ENCODE measurements at places on chromosomes 12 and 14.

- H3K36me3 ChIP-seq: peaks cover 71% of the 10 kb centered on the region
- peaks cover 73% of the 10 kb centered on the region for H3K4me1 ChIP-seq
- DNase-seq: peak; percentile 64
Measured at GRCh38 chr12:92134638-92135274, 10.9 kb downstream of the BTG1 start.

DNA sequence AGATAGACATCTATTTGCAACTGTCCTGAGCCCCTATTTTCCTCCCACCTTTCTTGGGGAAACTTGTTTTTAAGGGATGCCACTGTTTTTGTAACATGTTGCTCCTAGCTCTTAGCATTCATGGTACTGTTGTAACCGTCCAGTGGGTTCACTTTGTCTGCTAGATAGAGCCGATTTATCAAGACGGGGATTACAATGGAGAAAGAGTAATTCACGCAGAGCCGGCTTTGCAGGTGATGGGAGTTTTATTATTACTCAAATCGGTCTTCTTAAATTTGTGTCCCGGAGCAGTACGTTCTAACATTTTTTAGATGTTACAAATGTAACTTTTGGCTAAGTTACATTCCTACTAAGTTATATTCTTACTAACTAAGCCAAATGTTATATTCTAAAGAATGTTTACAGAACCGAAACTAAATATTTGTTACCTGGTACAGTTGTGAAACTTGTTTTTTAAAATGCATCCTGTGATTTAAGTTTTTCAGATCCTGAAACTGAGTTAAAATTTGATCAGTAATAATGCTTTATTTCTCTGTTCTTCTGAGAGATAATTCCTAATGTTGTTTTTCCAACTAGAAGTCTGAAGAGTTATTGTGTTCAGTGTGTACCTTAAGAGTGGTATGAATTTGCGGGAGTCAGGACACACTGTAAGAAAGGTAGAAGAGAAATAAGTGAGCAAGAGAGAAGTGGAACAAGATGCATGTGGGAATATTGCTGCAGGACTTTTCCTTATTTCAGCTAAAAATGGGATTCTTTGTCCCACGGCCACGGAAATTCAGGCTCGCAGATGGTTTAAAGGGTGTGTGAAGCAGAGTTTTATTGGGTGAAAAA, 20.6 kb upstream of the CLEC2D start:
- H3K4me3 ChIP-seq: peak overlapping the region; percentile 77
- H3K4me1 ChIP-seq: peaks cover 29% of the 10 kb centered on the region
- DNase-seq: no peak
- H3K27ac ChIP-seq: peak overlapping the region; percentile 66
- peaks cover 4% of the 10 kb centered on the region for H3K36me3 ChIP-seq

DNA sequence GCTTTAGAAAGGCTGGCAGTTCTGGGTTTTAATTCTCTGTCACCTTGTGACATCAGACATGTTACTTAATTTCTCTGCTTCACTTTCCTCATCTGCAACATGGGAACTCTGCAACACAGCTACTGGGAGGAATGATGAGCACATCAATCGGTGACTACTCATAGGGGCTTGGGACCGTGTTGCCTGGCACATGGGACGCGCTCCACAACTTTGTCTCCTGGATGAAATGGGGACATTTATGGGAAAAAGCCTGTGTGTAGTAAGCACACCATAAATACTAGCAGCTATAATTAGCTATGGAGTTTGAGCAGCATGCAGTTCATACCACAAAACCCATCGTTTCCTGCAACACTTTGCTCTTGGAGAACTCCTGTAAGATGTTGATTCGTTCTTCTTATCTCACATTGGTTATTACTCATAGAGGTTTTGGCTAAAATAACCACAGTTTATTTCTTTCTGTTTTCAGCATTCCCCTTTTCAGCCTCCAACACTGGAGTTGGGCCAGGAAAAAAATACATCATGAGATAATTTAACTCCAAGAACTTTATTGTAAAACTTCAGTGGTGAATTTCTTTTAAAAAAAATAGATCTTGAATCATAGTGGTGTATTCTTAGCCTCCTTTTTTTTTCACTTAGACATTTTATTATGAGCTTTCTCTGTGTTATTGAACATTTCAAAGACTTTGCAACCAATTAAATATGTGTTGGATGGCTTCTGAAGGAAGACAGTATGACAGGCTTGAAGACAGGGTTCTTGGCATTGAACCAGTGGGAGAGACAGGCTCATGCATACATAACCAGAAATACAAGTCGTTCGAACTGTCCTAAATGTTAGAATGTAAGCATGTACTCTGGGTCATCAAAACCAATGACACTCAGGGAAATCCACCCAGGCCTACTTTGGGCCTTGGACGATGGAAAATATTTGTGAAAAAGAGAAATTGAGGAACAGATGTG, 72.7 kb downstream of the RIN3 start:
- H3K4me3 ChIP-seq: no peak overlapping the region
- peaks cover 11% of the 10 kb centered on the region for H3K36me3 ChIP-seq
- no peak overlapping the region for H3K27ac ChIP-seq
- H3K27me3 ChIP-seq: no peaks in the 10 kb centered on the region
- peak; percentile 8 for DNase-seq

- H3K27ac ChIP-seq: peak overlapping the region; percentile 20
- no peak overlapping the region for H3K4me3 ChIP-seq
- H3K4me1 ChIP-seq: peaks cover 18% of the 10 kb centered on the region
- DNase-seq: peak; percentile 70
- H3K27me3 ChIP-seq: no peaks in the 10 kb centered on the region
Measured at GRCh38 chr12:16583969-16584745, 21.8 kb downstream of the LMO3 start.

GRCh38 chr12:92297405-92297804, 151.8 kb upstream of the BTG1 start:
- no peak for DNase-seq
- no peak overlapping the region for H3K27ac ChIP-seq
- no peaks in the 10 kb centered on the region for H3K4me1 ChIP-seq
- H3K27me3 ChIP-seq: no peaks in the 10 kb centered on the region

GRCh38 chr12:17579205-17580026, 510.6 kb downstream of the RERGL start:
- no peak for DNase-seq
- H3K27me3 ChIP-seq: peaks cover 57% of the 10 kb centered on the region
- H3K4me3 ChIP-seq: no peak overlapping the region
- H3K4me1 ChIP-seq: no peaks in the 10 kb centered on the region

- H3K27me3 ChIP-seq: peaks cover 19% of the 10 kb centered on the region
- no peaks in the 10 kb centered on the region for H3K36me3 ChIP-seq
- no peak overlapping the region for H3K27ac ChIP-seq
Measured at GRCh38 chr12:13371367-13371766, 174.8 kb downstream of the EMP1 start.

- peak overlapping the region; percentile 12 for H3K27ac ChIP-seq
- peaks cover 22% of the 10 kb centered on the region for H3K36me3 ChIP-seq
- H3K4me1 ChIP-seq: peaks cover 11% of the 10 kb centered on the region
- no peak overlapping the region for H3K4me3 ChIP-seq
- no peak for DNase-seq
- H3K27me3 ChIP-seq: no peaks in the 10 kb centered on the region
Measured at GRCh38 chr12:22525426-22525825, 18.9 kb downstream of the C2CD5 start.

DNA sequence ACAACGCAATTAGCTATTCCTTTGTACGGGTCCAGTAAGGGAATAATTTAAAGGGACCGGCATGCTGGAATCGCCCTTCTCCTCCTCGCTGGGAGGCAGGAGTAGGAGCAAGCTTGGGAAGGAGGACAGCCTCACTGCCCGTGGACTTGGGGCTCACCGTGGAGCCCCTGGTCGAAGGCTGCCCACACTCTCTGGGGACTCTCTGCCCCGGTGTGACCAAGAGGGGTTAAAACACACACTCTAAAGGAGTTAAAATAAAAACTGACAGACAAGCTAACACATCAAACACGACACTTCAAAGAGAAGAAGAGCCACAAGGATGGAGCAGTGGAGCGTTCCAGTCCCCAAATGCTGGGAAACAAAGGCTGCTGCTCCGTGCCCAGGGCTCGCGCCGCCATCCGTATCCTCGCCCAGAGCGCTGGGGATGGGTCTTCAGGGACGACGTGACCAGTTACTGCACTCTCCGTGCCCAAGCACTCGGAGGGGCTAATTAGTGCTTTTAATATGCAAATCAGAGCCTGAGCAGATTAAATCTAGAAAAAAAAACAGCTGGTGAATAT, 123.3 kb downstream of the PAPOLA start:
- no peak overlapping the region for H3K4me3 ChIP-seq
- H3K27ac ChIP-seq: no peak overlapping the region
- peaks cover 38% of the 10 kb centered on the region for H3K27me3 ChIP-seq
- H3K36me3 ChIP-seq: no peaks in the 10 kb centered on the region
- no peak for DNase-seq
- no peaks in the 10 kb centered on the region for H3K4me1 ChIP-seq

- no peaks in the 10 kb centered on the region for H3K27me3 ChIP-seq
- no peaks in the 10 kb centered on the region for H3K4me1 ChIP-seq
- H3K36me3 ChIP-seq: peaks cover 7% of the 10 kb centered on the region
- no peak overlapping the region for H3K27ac ChIP-seq
Measured at GRCh38 chr14:64092940-64093339, 201.2 kb downstream of the ESR2 start.

DNA sequence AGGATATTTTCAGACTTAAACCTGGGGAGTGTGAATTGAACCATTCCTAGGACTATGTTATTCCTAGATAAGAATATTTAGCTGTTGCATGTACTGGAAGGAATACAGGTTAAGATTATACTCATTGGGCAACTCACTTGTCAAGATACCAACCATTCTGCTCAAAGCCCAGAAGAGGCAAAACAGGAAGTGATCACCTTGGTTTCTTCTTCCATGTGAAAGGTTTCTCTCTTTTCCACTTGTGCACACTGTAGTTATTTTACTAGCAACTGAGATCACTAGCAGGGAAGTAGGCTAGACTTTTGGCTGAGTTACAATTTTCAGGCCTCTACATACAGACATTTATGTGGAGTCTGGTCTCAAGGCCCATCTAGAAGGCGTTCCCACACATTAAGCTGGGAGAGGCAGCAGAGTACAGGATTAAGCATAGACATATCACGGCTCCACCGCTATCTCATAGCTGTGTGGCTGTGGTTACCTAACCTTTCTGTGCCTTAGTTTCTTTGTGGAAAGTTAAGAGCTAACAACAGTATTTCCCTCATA, 83.9 kb upstream of the FERMT2 start:
- no peak for DNase-seq
- H3K27me3 ChIP-seq: no peaks in the 10 kb centered on the region
- H3K4me1 ChIP-seq: peaks cover 34% of the 10 kb centered on the region
- no peak overlapping the region for H3K4me3 ChIP-seq
- no peak overlapping the region for H3K27ac ChIP-seq

- H3K36me3 ChIP-seq: no peaks in the 10 kb centered on the region
- H3K27ac ChIP-seq: peak overlapping the region; percentile 94
- H3K27me3 ChIP-seq: no peaks in the 10 kb centered on the region
- DNase-seq: peak; percentile 23
Measured at GRCh38 chr12:75479963-75480461, 543 bp upstream of the GLIPR1 start.

DNA sequence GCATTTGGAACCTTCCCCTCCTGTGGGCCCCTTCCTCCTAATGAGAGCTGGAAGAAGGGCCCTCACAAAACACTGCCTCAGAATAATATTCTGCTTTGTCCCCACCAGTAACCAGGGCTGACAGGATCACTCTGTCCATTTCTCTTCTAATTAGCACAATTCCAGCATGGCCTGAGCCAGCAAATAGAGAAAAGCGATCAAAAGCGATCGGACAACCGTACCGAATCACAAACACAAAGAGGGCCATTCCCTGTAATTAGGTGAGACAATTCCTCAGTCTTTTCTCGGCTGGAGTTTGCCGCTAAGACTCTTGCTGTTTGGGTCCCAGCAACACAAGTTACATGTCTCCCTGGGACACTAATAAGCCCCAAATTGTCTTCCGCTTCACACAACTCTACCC, 35.6 kb upstream of the VSX2 start:
- H3K27me3 ChIP-seq: no peaks in the 10 kb centered on the region
- no peak overlapping the region for H3K4me3 ChIP-seq
- H3K4me1 ChIP-seq: no peaks in the 10 kb centered on the region

GRCh38 chr14:46480817-46481216, 170.8 kb downstream of the RPL10L start:
- H3K27me3 ChIP-seq: peaks cover 29% of the 10 kb centered on the region
- H3K4me3 ChIP-seq: no peak overlapping the region
- no peak overlapping the region for H3K27ac ChIP-seq
- H3K36me3 ChIP-seq: no peaks in the 10 kb centered on the region

- no peak overlapping the region for H3K27ac ChIP-seq
- H3K4me1 ChIP-seq: peaks cover 30% of the 10 kb centered on the region
Measured at GRCh38 chr14:85236296-85236695, 293.6 kb upstream of the FLRT2 start.

DNA sequence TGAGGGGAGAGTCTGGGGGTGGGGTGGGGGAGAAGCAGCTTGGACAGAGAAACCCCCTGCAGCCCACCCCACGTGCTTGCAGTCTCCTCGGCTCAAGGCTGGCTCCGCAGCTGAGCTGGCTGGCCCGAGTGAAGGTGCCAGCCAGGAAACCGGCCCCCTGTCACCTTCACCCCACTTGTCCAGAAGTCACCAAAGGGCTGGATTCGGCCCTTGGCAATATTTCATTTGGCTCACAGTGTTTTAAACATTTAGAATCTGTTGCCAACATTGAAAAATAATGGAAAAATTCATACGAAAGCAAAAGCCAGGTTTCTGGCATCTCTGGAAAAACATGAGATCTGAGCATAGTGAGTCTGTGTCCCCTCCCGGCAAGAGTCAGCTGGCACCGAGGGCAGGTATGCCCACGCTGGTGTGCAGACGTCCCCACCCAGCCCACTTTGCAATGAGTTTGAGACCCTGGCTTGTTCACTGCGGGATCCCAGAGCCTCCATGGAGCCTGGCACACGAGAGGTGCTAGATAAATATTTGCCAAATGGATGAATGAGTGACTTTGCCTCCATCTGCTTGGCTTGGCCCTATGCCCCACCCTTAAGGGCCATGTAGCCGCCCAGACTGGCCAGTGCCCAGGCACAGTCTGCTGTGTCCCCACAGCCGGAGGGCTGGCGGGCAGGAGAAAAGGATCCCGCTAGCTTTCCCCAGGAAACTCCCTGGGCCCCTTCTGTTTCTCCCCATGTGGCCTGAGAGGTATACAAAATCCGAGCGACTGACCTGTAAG, 18.2 kb downstream of the MSI1 start:
- H3K36me3 ChIP-seq: no peaks in the 10 kb centered on the region
- H3K27me3 ChIP-seq: peaks cover 11% of the 10 kb centered on the region
- no peaks in the 10 kb centered on the region for H3K4me1 ChIP-seq
- DNase-seq: no peak
- no peak overlapping the region for H3K27ac ChIP-seq
- no peak overlapping the region for H3K4me3 ChIP-seq

GRCh38 chr12:41250748-41251147, 62.6 kb downstream of the PDZRN4 start:
- no peak overlapping the region for H3K27ac ChIP-seq
- peaks cover 6% of the 10 kb centered on the region for H3K36me3 ChIP-seq
- no peaks in the 10 kb centered on the region for H3K4me1 ChIP-seq
- H3K4me3 ChIP-seq: no peak overlapping the region

Data from MCF 10A (cell line).